ENCODE measurements at places on chromosomes 6 and 20.

DNA sequence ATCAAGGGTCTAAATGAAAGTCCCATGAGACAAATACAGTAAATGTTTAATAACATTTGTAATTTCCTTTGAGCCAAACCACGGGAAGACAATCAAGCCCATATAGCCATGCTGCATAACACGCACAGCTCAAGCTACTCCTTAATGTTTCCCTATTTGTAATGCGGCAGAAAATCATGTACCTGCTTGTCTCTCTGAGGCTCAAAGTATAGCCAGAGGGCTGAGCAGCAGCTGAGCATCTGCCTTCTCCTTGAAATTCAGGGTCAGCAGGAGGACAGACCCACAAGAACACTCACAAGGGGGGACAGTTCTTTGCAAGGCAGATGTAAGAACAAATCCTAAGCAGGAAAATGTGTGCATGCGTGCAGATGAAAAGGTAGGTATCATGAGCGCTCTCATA is 45.8 kb upstream of the JARID2 start:
- DNase-seq: no peak

DNA sequence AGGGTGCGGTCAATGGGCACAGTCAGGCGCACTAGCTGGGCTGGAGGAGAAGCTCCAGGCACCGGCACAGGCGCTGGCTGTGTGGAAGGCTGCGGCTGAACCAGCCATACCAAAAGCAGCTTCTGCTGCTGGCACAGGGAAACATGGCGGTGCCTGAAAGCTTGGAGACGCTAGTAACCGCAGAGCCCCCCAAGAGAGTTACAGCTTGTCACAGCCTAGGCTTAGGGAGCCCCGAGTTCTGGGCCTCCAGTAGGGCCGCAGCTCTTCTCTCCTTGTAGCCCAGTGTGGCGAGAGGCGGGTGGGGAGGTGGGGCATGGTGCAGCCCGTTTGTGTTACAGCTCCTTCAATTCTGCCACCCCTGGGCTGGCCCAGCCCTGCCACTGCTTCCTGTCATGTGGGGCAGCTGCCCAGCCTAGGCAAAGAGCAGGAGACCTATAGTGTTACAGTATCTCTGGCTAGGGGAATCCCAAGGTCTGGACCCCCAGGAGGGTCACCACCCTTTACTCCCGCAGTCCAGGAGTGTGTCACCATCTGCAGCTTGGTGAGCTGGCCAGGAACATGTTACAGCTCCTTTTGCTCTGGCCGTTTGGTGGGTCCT is 58.6 kb upstream of the MANEA start:
- DNase-seq: no peak

GRCh38 chr6:78836598-78836997 is 30.8 kb upstream of the IRAK1BP1 start:
- DNase-seq: no peak

GRCh38 chr6:6798448-6798860 is 209.9 kb downstream of the LY86 start:
- no peak for DNase-seq

- DNase-seq: no peak
Measured at GRCh38 chr6:26126394-26127235, 39.4 kb downstream of the HFE start.

DNA sequence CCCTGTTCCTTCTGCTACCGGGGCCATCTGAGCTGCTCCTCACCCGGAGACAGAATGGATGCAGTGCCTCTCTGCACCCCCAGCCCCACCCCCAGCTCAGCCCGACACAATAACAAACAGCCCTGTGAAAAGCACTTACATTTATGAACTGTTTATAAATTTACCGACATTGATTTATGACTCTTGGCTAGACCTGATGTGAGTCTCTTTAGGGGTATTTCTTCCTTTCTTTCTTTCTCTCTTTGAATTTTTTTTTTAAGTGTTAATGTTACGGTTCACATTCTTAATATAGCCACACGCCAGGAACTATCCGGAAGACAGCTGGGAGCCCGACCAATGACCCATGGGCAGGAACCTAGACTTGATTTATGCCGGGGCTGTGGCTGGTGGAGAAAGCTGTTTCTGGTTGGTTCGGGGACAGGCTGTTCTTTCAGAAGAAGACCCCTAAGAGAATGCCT is 266.3 kb downstream of the CDC5L start:
- DNase-seq: no peak

Measured in stimulated activated CD4-positive, alpha-beta T cell treated with anti-CD3 and anti-CD28 coated beads, Interleukin-4, amount 100 ng/mL, for 24 hours (primary cell).